NCI-H1092 (cell line): ENCODE measurements at places on chromosomes 2 and 18.

- DNase-seq, result no peak
These were observed 1.9 kb upstream of the ZFP36L2 start for GRCh38 chr2:43228321-43228751.

- DNase-seq, result no peak
These were observed 101.7 kb upstream of the RBBP8 start for GRCh38 chr18:22831441-22831904.

- DNase-seq, result no peak
These were observed 712.5 kb downstream of the DCDC2C start for GRCh38 chr2:4415810-4416413.

DNA sequence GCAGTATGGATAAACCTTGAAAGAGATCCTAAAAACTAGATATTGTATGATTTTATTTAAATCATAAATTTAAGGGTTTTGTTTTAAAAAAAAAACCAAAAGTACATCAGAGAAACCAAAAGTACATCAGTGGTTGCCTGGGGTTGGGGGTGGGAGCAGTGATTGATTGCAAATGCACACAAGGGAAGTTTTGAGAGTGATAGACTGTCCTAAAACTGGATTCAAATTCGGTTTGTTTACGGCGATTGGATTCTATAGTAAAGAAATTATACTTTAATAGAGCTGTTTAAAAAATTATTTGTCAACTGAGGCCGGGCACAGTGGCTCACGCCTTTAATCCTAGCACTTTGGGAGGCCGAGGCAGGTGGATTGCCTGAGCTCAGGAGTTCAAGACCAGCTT, 179.8 kb downstream of the METTL4 start:
- no peak for DNase-seq

DNA sequence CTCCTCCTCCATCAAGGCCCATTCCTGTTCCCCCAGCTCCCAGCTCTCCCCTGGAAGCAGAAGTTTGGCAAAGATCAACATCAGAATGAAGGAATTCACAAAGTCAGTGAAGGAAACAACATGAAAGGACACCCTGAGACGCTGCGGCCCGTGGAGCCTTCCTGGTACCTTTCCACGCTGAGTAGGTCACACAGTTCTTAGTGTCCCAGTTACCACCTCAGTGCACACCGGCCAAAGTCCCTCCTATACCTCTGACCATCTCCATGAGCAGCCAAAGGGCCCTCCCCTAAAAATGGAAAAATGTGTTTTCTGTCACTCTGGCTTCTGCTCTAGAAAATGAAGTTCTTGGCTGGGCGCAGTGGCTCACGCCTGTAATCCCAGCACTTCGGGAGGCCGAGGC, 191.6 kb upstream of the AGAP1 start:
- DNase-seq, result no peak

DNA sequence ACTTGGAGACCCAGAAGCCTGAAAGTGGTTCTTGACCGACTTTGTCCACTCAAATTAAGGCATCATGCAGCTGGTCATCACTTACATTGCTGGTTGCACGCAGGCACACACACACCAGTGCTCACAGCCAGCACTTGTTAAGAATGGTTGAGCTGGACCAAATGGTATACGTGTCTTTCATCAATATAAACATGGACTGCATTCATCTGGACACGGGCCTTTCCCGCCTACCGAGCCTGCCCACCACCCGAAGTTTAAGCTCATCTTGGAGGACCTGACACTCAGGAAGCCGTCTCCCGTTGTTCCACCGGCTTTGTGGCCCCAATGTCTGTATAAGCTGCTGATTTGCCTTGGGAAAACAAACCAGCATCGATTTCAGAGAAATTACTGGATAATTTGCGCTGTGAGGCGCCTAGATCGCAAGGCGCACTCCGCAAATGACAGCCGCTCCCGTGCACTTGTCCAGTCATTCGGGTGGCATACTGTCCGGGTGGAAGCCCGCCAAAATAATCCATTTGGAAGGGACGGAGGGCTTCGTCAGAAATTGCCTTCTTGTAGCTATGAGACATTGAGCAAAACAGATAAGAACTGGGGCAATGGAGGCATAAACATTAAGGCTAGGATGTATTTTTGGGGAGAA, 40.1 kb upstream of the AKAIN1 start:
- no peak for DNase-seq

GRCh38 chr2:55045780-55046179, 4.5 kb downstream of the RTN4 start:
- DNase-seq, result no peak

- DNase-seq, result no peak
These were observed 315.6 kb downstream of the IRS1 start for GRCh38 chr2:226483745-226484619.

GRCh38 chr2:151718247-151718646, 16.0 kb downstream of the NEB start:
- no peak for DNase-seq

DNA sequence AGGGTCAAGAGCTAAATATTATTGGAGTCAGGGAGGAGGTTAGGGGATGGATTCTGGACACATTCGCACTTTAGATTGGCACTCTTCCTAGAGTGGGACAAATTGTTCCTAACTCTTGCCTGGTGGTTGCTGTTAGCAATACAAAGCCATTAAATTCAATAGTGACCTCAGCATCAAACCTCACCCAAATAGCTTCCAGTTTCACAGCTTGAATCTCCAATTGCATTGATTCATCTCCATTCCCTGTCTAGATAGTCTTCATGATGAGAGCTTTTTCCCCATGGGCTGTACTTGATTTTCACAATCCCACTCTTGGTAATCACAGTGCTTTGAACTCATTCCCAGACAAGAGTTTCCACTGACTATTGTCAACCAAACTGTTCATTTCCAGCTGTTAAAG, 585.9 kb upstream of the SYT4 start:
- DNase-seq, result no peak

DNA sequence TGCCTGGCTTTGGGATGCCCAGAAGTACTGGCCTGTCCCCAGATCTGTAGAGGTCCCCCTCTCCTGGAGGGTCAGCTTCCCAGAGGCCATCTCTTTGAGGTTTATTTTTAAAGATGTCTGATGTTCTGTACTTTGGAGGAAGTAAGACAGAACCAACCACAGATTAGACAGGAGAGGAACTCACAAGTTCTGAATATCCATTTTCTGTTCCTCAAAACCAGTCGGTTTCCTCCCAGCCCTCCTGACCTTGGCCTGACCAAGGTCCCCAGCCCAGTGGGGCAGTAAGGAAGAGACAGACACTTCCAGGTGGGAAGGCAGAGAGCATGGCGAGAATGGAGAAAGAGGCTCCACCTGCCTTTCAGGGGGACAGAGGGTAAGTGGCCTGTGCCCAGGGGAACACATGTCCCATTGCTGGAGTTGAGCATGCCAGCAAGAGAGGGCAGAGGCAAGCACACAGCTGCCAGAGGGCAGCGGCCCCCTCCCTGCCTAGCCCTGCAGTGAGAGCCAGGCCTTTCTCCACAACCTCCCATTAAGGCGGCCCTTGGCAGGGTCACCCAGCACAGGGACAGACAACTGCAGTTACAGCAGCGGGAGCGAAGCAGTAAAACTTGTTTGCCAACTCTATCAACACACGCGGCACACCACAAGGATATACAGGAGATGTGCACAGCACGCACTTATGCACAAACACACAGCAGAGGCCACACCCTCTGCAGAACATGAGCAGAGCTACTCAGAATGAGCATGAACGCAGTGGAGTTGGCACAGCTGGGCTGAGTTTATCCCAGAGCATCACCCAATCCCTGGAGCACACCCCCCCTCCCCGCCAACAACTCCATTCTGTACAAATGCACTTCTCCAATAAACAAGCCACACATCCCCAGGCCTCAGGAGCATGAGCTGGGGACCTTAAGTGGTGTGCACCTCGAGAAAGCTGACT, 18.5 kb upstream of the SEMA4C start:
- no peak for DNase-seq

DNA sequence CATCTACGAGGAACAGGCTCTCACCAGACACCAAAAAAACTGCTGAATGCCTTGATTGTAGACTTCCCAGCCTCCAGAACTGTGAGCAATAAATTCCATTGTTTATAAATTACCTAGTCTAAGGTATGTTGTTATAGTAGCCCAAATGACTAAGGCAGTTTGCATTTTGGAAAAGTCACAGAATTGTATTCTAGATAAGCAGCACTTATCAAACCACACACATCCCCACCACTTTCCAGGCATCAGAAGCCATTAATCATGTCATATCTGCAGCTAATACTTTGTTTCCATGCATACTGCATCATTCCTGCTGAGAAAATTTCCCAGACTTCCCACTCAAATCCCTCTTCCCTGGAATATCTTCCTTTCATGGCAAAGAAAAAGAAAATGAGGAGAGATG, 187.2 kb downstream of the INO80D start:
- no peak for DNase-seq

DNA sequence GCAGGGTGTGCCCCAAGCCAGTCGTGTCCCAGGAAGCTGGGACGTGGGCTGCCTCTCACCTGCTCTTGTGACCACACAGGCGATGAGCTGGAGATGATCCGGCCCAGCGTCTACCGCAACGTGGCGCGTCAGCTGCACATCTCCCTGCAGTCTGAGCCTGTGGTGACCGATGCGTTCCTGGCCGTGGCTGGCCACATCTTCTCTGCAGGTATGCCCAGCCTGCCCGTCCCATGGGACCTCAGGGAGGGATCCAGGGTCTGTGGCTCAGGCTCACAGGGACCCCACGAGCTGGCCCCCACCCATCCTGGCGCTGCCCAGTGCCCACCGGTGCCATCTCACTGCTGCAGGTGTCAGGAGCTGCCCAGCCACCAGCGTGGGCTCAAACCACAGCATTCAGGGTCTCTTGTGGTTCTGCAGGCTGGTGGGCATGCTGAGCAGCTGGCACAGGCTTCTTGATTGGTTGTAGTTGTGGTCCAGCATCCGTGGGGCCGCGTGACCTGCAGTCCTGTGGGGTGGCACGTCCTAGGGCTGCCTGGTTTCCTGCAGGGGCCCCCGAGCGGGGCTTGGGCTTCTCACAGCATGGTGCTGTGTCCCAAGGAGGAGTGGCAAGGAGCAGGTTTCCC, 3.8 kb downstream of the BOK start:
- DNase-seq, result no peak

- DNase-seq, result no peak
These were observed 107.9 kb downstream of the CCDC85A start for GRCh38 chr2:56291711-56292110.

DNA sequence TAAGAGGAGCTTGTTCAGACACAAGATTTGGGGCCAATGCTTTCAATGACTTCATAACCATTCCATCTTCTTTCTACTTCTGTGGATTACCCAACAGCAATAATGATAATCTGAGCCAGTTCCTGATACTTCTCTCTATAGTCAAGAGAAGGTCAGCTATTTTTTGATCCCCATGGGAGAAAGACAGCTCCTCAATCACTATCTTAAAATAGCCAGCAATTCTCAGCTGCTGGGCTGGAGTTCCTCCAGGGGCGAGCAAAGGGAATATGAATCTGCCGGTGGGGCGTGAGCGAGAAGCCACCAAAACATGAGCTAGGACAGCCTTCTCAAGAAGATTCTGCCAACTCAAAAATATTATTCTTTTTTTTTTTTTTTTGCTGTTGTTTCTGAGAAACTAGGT, at the start of gene TMEM182:
TSS of gene TMEM182 (plus strand) at position 269 of the 400 bp plus-strand sequence. CDS start 187 bp downstream, outside the sequence.
- no peak for DNase-seq

- no peak for DNase-seq
These were observed 52.2 kb downstream of the NGEF start for GRCh38 chr2:232960862-232961261.

- no peak for DNase-seq
These were observed 543.2 kb upstream of the LRRTM4 start for GRCh38 chr2:78065366-78065765.

DNA sequence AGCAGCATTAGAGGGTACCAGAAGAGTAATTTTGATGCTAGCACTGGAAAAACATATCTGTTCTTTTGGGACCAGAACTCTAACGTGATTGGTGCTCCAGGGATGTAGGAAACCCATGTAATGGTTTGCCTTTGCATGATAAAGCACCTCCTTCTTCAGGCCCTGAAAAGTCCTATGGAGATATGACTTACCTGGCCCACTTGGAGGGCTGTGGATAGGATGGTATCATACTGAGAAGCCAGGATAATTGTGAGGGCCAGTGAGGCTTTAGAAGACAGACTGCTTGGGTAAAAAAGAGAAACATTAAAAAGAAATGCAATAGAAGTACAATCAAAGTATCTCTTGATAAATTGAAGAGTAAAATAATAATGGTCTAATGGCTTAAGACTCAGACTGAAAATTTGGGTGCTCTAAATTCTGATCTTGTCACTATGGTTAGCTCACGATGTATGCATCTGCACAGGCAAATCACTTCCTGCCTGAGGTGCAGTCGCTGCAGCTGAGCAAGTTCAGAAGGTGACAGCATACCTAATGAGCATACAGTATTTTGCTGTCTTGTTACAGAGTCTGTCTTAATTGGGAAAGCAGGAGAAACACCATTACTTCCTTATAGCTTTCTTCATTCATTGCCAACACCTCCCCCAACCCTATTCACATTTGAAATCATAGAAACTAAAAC, 371.5 kb downstream of the NUP35 start:
- DNase-seq, result no peak

GRCh38 chr2:220277445-220277975, 650.1 kb downstream of the SLC4A3 start:
- no peak for DNase-seq

- no peak for DNase-seq
These were observed 89.1 kb downstream of the SMC6 start for GRCh38 chr2:17664534-17664933.

DNA sequence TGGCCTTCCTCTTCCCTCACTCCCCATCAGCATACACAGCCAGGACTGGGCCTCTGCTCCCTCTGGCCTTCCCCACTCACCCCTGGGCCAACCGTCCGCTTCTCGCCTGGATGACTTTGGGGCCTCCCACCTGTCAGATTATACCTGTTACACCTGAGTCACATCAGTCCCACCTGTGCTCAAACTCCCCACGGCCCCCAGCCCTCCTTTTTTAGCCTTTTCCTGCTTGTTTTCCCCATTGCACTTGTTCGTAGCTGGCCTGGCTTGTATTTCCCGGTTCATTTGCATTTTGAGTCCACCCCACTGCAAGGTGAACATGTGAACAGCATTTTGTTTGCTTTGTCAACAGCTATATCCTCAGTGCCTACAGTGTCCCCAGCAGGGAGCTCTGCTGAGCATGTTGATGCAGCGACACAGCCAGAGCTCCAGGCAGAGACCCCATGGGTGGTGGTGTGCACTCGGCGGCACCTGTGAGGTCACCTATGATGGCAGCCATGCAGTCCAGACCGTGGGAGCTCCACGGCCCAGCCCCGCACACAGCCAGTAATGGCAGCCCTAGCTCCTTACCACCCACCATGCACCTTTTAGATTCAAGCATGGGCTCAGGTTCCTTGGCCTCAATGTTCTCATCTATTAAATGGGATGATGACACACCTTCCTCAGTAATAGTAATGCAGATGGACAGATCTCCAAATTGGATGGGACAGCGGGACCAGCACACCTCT, 276.4 kb upstream of the HS6ST1 start:
- no peak for DNase-seq

GRCh38 chr2:37614061-37614738, 57.2 kb downstream of the CDC42EP3 start:
- DNase-seq, result no peak

DNA sequence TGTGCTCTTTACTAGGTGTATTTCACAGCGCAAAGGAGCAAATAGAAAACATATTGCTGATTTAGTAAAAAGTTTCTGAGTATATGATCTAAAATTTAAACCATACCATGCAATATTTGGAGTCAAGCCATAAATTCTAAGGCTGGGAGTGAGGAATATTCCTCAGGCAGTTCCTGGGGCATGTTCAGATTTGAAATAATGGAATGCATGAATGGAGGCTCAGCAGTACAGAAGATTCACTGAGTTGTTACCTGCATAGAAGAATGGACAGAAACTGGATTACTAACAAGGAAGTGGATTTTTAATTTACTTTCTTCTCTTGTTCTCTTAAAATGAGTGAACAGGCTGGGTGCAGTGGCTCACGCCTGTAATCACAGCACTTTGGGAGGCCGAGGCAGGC, 441.0 kb upstream of the MAP2 start:
- no peak for DNase-seq
